ENCODE measurements at places on chromosomes 12 and 14.

DNA sequence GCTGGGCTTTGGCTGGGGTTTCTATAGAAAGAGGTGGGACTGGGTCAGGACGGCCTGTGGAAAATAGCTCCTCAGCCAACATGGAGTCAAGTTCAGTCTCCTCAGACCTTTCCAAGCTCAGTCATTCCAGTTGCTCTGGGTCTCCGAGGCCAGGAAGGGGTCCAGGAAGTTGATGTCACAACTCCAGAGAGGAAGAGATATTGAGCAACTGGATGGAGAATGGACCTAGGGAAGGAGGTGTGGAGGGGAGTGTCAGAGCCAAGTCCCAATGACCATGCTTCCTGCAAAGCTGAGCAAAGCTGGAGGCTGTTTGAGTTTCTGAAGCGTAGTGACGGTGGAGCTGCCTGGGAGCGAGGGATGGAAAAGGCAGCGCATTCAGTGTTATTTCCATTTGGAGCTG lies 86.1 kb downstream of the SLC24A4 start:
- no peak for DNase-seq

DNA sequence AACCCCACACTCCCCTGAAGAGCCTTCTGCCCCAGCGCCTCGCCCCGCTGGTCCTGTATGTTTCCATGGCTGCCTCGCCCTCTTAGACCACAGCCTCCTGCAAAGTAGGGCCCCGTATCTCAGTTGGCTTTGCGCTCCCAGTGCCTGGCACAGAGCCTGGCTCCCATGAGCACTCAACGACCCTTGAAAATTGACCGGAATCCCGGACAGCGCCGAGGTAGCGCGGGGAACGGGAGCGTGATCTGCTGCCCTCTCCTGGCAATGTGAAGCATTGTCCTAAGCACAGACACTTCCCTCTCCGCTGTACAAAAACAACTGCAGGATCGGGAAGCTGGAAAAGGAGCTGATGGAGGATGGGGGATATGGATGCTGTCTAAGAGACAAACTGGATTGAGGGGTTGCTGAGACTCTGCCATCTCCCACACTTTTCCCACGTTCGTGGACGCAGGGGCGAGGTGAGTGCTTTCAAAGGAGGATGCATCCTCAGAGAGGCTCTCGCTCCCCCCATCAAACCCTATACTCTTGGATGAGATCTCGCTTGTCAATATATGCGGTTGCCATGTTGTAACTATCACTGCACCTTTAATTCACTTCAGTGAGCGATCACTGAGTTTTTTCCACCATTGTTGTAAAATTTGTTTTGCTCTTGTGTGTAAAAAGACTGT lies 10.7 kb upstream of the FKBP4 start:
- DNase-seq = peak; percentile 72

DNA sequence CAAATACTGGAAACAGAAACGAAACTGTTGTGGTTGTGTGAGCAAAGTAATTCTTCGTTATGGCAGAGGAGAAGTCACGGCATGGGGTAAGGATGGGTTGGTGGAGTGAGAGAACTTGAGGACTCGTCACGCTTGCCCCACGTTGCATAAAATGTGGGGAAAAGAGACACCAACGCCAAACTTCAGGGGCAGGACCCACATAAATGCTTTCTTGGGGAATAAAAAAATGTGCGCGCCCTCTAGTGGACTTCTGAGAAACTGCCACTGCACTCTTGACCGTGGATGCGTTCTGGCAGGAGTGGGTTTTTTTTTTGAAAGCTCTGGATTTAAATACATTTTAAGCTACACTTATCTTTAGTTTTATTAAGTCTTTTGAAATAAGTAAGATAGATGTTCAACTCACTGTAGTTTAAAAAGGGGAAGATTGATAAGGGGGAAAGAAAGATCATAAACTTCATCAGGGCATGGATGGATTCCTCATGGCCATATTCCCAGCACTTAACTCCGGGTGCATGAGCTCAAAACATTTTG lies 4.1 kb upstream of the IGF1 start:
- DNase-seq = no peak

GRCh38 chr14:47949006-47949405 lies 273.6 kb upstream of the MDGA2 start:
- DNase-seq = no peak

- DNase-seq = no peak
Measured at GRCh38 chr14:95828649-95829265, 47.9 kb upstream of the TUNAR start.

DNA sequence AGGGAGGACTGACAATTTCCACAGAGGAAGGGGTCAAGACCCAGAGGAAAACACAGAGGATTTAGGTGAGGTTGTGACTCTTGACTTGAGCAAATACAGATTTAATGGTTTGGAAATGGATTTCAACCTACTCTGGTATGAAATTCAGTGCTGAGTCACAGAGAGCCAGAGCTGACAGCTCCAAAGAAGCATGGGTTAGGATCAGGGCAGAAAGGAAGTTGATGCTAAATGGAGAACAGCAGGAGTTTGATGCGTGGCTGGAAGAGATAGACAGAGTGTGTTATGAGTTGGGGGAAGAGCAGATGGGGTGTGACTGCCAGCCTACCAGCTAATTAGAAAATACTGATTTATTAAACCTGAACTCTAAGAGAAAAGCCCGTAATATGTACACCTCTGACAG lies 272.6 kb downstream of the FOXG1 start:
- DNase-seq = no peak

- no peak for DNase-seq
Measured at GRCh38 chr12:3342051-3342450, 149.0 kb upstream of the PRMT8 start.

DNA sequence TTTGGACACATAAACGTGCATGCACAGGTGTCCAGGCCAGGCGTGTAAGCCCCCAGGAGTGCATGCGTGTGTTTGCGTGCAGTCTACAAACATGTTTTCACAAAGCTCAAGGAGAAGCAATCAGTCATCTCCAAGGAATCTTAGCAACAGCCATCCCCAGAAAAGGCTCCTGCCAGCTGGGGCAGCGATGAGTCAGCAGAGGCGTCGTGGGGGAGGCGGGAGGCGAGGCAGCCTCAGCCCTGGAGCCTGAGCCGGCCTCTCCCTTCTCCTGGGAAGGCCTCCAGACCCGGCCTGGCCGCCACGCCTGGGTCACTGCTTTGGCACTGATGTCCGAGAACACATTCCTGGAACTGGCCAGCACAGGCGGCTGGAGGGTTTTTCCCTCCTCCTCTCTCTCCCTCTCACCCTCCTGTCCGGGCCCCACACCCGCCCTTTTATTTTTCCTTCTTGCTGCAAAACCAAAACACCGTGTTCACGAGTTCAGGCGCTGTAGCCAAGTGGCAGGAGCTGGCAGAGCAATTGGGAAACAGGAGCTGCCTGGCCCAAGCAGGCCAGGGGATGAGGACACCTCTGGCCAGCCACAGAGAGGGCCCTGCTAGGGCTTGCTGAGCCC lies 92.7 kb downstream of the LRRC74A start:
- no peak for DNase-seq

GRCh38 chr12:126668961-126669360 lies 1598.0 kb upstream of the TMEM132C start:
- no peak for DNase-seq

DNA sequence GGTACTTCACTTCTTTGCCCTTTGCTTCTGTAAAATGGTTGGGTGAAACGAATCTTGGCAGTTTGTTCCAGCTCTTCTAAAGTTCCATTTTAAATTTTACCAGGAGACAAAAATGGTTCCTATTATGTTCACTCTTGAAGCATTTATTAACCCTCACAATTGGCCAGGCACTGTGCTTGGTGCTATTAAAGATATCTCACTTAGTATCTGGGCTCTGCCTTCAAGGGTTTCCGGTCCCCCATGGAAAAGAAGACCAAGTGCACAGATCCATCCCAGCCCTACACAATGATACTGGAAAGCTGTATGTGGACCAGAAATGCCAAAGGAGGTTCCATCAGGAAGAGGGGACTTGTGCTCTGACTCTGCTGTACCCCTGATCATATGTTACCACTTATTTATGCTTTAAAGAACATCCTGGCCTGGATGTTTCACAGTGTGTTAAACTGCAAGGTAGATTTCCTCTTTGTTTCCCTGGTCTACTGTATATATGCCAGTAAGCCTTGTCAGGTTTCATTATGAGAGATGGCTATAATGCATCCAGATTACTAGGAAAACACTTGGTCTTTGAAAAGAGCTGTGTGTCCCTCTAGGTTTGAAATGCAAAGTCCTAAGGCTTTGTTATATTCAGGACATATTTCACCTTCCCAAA lies 154.8 kb downstream of the PRKCH start:
- no peak for DNase-seq

DNA sequence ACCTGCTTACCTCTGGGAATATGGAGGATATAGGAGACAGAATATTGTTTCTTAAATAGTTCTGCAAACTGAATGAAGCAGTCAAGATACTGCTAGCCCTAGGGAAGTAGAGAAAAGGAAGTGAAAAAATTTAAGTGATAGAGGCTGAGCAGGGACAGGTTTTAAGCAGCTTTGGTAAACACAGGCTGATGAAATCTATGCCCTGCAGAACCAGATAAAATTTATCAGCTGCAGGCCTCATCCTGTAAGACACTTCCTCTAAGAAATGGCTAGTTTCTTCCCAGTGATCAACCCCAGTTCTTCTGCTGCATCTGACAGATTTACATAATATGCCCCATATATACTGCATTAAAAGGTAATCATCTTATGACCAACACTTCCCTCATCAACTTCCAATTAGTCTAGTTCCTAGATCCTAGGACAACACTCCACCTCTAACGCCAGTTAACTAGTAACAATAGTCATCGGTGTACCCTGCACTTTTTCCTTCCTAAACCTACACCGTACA lies 1.3 kb upstream of the ESYT1 start:
- DNase-seq = no peak

DNA sequence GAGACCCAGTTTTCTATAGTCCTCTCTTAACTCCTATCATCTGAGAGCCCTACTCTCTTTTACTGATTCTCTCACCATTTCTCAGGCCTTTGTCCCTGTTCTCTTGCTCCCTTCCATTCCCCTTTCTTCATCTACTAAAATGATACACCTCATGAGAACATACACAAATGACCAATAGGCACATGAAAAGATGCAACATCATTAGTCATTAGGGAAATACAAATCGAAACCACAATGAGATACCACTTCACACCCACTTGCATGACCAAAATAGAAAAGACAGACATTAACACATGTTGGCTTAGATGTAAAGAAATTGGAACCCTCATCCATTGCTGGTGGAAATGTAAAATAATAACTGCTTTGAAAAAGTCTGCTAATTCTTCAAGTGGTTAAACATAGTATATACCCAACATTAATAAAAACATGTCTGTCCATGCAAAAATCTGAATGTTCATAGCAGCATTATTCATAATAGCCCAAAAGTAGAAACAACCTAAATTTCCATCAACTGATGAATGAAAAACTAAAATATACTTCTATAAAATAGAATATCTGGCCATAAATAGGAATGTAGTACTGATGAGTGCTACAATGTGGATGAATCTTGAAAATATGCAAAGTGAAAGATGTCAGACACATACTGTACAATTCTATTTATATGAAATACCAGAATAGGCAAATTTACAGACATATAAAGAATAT lies 66.0 kb downstream of the DENND5B start:
- no peak for DNase-seq

DNA sequence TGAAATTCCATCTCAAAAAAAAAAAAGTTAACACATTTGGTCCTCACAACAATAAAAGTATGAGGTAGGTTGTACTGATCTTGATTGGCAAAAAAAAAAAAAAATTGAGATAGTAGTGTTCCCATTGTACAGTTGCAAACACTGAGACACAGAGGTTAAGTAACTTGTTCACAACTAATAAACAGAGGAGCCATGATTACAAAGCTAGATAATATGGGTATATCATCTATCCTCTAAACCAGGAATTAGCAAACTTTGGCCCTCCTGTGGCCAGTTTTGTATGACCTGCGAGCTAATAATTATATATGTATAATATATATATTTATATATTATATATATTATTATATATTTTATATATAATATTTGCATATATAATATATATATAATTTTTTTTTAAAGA lies 2.3 kb upstream of the PSME1 start:
- DNase-seq = no peak

DNA sequence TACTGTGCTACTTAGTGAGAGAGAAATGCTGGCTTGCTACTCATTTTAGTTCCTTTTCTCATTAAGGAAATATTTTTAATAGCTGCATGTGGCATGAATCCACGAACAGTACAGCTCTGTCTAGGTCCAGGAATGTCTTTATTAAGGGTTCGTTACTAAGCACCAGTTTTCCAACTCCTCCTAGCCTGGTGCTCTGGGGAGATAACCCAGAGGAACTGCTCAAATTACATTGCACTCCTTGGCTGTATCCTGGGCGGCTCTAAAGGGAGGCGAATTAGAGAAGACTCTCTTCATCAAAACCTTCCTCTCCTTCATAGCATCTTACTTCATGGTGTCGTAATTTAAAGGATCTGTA lies 101.3 kb downstream of the PPM1A start:
- no peak for DNase-seq

DNA sequence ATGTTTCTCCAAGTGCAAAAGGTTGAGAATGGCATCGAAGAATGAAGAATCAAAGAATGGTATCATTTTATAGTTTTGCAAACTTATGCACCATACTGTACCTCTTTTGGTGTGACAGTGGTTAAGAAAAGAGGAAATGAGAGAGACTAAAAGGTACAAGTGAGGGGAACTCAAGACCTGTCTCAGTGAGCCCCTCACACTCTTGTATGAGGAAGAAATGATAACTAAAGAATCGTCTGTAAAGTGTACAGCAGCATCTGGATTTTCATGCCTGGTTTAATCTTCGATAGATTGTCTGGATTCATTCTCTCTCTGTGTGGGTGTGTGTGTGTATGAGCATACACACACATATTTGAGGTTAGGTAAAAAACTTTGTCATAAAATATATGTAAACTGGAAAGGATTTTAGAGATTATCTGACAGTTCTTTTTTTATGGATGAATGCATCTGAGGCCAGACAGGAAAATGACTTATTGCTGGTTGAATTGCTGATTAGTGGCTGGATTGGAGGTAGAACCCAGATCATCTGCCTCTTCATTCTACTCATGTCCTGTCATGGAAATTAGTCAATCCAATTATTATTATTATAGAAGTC lies 16.0 kb upstream of the SLC38A2 start:
- no peak for DNase-seq

GRCh38 chr12:100741084-100741711 lies 53.4 kb upstream of the ANO4 start:
- no peak for DNase-seq

DNA sequence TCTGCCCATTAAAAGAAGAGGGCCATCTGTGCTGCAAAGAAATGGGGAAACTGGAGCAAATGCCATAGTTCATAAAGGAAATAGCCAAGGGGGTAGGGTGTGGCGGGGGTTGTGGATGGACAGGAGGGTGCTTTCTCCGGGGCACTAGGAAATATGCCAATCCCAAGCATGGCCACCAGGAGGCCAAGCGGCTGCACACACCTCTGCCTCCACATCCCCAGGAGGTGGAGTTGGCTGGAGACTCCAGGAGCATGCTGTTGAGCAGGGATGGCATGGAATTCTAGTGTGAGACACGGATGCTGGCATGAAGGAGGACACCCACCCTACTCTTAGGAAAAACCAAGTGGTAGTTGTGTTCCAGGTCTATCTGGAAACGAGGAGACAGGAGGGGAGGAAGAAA lies 25.2 kb downstream of the NID2 start:
- DNase-seq = no peak
